ENCODE measurements at places on chromosomes 6 and 20. TPM values are rescaled to one million over a fixed set of nuclear protein-coding genes. Genes with fewer than 3 reads are reported as not detected.

The PROKR2 gene
- polyA plus RNA-seq: not detected

The SERINC1 gene
- polyA plus RNA-seq: 167 TPM

The PREP gene
- 47.7 TPM for polyA plus RNA-seq

The LAMA2 gene
- polyA plus RNA-seq: 99.5 TPM

The CD2AP gene
- 14.9 TPM for polyA plus RNA-seq

- no peak for DNase-seq
Observed at GRCh38 chr20:3276680-3277015, 37.7 kb upstream of the SLC4A11 start.

DNA sequence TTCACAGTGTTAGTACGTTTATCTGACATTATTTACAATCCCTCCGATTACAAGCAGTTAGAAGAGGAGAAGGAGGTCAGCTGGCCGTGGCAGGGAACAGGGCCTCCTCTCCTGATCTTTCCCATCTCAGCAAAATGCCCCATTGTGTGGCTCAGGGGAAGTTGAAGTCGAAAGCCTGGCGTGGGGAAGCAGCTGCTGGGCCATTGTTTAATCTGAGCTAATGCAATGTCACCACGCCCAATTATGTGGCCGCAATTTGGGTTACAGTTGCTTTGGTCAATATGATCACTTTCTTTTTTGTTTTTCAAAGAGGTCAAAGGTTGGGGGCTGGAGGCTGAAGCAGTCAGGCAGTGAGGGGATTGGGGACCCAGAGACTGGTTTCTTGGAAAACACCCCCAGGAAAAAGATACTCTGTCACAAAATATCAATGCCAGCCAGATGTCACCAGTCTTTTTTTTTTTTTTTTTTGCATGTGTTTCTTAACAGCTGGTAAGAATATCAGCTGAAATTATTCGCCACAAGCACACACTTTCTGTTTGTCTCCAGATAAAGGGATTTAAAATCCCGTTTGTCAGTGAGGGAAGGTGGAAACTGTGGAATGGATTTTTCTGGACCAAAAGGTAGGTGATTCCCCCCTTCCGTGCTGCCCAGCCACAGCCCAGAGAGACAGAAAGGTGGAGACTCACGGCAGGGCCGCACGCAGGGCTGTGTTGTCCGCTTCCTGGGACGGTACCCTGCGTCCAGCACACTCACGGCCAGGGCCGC, 24.6 kb downstream of the DLL1 start:
- DNase-seq: no peak

DNA sequence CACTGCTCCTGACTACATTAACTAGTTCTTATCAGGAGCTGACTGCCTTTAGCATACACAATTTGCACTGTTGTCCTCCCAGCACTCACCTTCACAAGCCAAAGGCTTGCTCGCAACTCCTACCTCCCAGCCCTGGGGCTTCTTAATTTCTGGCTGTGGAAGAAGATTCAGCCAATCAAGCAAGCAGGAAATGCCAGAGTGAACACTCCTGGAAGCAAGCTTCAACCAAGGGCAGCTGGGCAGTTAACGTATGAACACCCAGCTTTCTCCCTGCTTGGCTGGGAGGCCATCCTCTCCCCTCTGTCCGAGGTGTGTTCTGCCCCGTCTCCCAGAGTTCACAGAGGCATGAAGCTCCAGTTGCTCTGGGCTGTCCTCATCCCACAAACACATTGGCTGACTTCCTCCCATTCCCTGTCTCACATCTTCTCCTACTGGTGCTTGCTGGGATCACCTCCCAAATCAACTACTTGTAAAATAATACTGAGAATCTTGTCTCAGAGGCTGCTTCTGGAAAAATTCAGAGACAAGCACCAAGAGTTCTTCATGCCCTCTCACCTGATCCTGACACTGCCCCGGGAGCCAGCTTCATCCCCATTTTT, 15.3 kb upstream of the SRSF6 start:
- no peak for DNase-seq

GRCh38 chr6:90329386-90330077, 32.9 kb upstream of the BACH2 start:
- DNase-seq: no peak

GRCh38 chr20:36070451-36070850, 84.1 kb upstream of the EPB41L1 start:
- DNase-seq: no peak

DNA sequence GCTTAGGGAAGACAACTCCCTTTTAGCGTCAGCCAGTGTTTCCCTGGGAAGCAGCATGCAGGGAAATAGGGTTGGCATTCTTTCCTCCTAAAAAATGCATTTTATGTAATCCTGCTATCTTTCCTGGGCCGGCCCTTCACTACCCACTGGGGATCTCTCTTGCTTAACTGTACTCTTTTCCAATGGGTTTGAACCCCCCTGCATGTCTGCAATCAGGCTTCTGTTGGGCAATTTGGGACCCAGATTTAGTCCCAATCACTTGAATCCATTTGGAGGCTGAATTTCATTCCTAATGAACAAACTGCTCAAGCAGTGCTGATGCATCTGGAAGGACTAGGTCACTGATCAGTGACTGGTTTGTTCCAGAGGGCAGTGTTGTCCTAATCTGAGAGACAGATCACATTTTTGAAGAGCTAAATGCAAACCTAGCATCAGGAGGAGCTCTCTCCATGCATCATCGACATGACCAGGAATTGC, 152.0 kb downstream of the TSHZ2 start:
- DNase-seq: no peak

- peak; percentile 53 for DNase-seq
Observed at GRCh38 chr6:154478701-154479060, 31.8 kb downstream of the CNKSR3 start.

GRCh38 chr6:88538130-88538706, 372.1 kb upstream of the CNR1 start:
- peak; percentile 19 for DNase-seq
